ENCODE measurements at places on chromosomes 12 and 14. TPM values are rescaled to one million over a fixed set of nuclear protein-coding genes. Genes with fewer than 3 reads are reported as not detected.

- peak; percentile 34 for DNase-seq
These were observed 11.1 kb downstream of the GALNT16 start for GRCh38 chr14:69270795-69271708.

- peak; percentile 18 for DNase-seq
These were observed 74.8 kb upstream of the PCED1B start for GRCh38 chr12:47004634-47005033.

DNA sequence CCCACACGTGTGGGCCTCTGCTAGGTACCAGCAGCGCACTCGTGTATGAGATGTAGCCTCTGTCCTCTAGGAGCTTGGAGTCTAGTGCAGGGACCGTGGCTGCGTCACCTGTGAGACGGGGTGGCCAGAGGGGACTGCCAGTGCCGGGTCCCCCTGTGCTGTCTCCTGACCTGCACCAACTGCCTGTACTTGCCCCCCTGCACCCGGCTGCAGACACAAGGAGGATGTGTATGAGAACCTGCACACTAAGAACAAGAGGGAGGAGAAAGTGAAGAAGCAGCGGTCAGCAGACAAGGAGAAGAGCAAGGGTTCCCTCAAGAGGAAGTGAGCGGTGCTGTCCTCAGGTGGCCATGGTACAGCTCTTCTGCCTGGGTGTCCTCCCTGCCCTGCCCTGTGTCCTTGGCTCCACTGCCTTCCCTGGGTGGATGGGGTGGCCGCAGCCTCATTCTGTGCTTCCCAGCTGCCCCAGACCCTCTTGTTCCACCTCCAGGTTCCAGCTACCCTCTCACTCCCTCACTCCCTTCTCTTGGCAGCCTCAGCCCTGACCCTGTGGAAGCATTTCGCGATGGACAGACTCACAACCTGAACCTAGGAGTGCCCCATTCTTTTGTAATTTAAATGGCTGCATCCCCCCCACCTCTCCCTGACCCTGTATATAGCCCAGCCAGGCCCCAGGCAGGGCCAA is 9.6 kb downstream of the PTPN6 start:
- peak; percentile 54 for DNase-seq

DNA sequence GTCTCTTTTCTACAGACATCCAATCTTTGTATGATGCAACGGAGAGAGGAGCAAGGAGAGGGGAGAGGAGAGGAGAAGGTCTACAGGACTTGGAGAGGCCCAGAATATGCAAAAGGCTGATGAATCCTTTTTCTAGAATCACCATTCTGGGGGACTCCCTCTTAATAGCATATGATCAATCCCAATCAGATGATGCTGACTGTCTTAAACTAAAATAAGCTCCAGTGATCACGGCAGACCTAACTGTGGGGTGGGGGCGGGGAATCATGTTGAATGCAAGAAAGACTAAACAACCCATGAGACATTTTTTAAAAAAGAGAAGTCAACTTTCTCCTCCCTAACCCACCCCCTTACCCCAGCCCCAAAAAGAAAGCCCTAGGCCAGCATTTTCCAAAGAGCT is 33.4 kb downstream of the BTBD7 start:
- no peak for DNase-seq

DNA sequence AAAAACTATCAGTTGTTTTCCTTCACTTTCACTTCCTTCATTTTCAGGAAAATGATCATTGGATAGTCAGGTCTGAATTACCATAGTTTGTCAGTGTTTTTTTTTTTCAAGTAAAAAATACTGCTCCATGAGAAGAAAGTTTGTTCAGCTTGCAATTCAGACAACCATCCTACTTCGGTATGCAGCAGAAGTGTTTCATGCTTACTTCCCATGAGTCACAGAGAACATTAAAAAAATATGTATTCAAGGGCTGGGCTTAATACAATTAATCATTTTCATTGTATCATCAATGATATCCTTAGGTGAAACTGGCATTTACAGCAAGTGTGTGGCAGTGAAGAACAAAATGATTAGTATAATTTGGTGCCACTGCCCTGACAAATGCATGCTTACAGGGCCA is 21.6 kb downstream of the PYM1 start:
- DNase-seq: peak; percentile 2

- DNase-seq: no peak
These were observed 12.7 kb downstream of the PROX2 start for GRCh38 chr14:74863274-74863673.

- no peak for DNase-seq
These were observed 171.5 kb upstream of the EEA1 start for GRCh38 chr12:93100610-93101009.

- DNase-seq: no peak
These were observed 42.0 kb downstream of the TRAF3 start for GRCh38 chr14:102819176-102819628.

GRCh38 chr12:106287364-106287763 is 15.2 kb upstream of the TCP11L2 start:
- no peak for DNase-seq

GRCh38 chr12:129530984-129531383 is 372.8 kb downstream of the TMEM132D start:
- no peak for DNase-seq

- DNase-seq: no peak
These were observed at the start of gene TBPL2 for GRCh38 chr14:55440385-55440784. TBPL2 (minus strand) TSS chr14:55440616; CDS start chr14:55440449, 167 bp downstream.

DNA sequence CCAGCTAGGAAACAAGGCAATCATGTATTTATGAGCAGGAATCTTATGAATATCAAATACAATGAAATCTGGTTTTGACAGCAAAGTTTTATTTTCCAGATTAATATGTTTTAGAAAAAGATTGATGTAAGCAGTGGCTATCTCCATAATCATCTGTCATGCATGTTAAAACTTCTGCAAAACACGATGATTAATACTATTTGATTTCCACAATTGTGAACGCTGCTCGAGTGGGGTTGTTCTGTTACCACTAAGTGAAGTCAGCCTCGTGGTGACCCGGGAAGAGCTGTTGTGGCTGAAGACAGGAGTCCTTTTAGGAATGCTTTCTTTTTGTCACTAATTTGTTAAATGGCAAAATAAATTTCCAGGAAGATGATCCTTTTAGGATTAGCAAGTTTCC is 9.4 kb downstream of the CFAP251 start:
- no peak for DNase-seq

- DNase-seq: no peak
These were observed 261.7 kb downstream of the NEDD1 start for GRCh38 chr12:97168804-97169203.

DNA sequence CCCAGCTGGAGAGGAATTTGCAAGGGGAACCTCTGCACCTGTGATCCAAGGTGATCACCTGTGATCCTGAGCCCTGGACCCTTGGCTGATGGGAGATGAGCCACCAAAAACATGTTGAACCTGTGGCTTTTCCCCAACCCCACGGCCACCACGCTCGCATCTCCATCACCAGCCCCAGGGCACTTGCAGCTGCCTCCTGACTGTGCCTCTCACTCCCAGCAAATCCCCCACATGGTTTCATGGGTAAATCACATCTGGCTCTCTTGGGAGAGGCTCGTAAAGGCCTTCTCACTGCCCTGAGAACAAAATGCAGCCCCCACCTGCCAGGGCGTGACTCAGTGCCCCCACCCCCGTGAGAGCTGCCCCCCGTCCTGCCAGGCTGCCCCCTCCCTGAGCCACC is 76.0 kb downstream of the RFLNA start:
- DNase-seq: no peak

RNASE3 gene
- 0.64 TPM for polyA plus RNA-seq

RBP5 gene
- 15.0 TPM for polyA plus RNA-seq

CLEC6A gene
- not detected for polyA plus RNA-seq

ERO1A gene
- 8.8 TPM for polyA plus RNA-seq

INHBE gene
- polyA plus RNA-seq: not detected

MOK gene
- 15.4 TPM for polyA plus RNA-seq

FAM90A1 gene
- polyA plus RNA-seq: 0.33 TPM

DDX47 gene
- 31.6 TPM for polyA plus RNA-seq

OVCH1 gene
- 0.16 TPM for polyA plus RNA-seq

HELB gene
- 0.40 TPM for polyA plus RNA-seq

HIGD1C gene
- polyA plus RNA-seq: not detected

GSG1 gene
- not detected for polyA plus RNA-seq

MIPOL1 gene
- 7.0 TPM for polyA plus RNA-seq
